HS-5 (cell line): ENCODE measurements at places on chromosomes 5 and 9.

DNA sequence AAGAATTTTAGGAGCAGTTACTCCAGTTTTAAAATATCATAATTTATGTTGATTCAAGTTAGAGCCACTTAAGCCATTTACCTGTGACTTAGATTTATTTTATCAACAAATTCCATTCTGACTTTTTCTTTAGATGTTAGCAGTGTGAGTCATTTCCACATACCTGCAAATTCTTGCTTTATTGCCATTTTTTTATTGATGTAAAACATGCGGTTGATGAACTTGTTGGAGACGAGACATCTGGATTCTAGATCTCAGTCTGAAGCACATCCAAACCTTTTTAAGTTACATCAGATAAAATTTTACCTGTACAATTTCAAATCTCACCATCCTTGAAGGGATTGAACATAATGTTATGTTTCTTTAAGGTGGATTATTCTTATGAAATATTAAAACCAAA is 240.9 kb downstream of the IRX1 start:
- DNase-seq, result no peak

DNA sequence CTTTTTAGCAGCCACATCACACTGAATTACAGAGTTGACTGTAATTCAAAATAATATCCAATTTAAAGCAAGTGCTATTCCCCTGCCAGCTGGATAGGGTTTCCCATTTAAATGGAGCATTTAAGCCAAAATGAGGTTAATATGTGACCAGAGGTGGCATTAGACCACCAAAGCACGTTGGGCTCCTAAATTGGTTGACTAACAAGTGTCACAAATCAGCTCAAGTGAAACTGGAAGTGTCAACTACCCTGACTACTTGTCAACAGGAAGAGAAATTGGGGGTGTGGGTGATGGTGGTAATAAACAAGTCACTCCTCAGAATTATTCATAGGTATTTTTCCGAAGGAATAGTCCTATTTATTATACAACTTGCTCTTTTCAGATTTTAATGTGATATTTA is 609.6 kb upstream of the TLE4 start:
- DNase-seq, result no peak

DNA sequence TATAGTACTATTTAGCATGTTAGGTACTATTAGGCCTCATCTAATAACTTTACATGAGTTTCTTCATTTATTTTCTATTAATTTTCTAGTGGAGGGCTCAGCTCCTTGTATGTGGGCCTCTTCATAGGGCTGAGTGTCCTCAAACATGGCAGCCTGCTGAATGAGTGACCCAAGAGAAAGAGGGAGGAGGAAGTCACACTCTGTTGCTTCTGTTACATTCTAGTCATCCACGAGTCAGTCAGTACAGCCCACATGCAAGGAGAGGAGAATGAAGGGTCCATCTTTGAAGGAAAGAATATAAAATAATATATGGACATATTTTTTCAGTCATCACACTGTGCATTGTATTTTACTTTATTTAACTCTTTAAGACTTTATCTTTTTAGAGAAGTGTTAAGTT is 66.6 kb upstream of the NR3C1 start:
- DNase-seq, result no peak

- DNase-seq, result no peak
Measured at GRCh38 chr5:151556806-151557205, 34.3 kb downstream of the FAT2 start.

GRCh38 chr5:159402311-159402710 is 72.0 kb upstream of the IL12B start:
- DNase-seq, result no peak

GRCh38 chr5:135193213-135194125 is 159.4 kb upstream of the PITX1 start:
- no peak for DNase-seq

DNA sequence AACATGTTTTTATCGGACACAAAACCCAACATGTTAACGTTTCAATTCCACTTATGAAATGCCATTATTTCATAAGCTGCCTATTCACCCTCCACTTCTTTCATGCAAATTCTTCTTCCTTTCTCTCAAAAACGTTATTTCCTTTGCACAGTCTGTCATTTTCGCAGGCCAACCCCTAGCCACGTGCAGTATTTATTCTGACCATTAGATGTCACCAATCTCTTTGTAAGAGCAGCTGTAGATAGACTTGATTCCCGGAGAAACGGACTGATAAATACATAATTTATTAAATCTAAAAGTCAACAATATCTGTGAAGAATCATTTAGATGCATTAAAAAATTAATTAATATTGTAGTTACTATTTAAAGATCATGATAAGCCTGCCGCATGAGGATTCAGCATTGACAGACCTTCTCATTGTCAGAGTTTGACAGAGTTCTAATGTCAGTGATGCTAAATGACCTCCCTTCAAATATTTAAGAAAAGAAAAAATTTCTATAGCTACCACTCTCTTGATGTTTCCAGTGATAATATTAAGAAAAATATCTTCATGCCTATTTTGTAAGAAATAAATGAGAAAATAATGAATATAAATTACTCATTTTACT is 933.6 kb downstream of the CDH12 start:
- DNase-seq, result peak; percentile 34

- DNase-seq, result no peak
Measured at GRCh38 chr5:57082441-57083067, 91.3 kb upstream of the GPBP1 start.

DNA sequence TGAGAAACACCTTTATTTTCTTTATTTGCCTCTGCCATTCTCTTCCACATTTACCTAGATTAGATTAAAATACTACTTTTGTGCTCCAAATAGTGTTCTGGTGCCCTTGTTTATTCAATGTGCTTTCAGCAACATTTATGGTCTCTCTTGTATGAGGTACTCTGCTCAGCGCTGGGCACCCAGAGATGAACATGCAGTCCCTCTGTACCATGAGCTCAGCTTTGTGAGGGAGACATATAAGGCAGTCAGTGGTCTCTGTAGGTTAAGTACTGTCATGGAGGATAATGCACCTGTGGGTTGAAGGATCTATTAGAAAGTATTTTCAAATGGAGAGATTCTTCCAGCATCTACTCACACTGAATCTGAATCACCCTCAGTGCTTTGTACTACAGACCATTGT is 176.5 kb downstream of the TAF11L14 start:
- DNase-seq, result no peak

GRCh38 chr9:136849960-136850865 is 1.0 kb downstream of the PHPT1 start:
- no peak for DNase-seq

- no peak for DNase-seq
Measured at GRCh38 chr9:79377339-79377855, 194.4 kb upstream of the TLE4 start.

- no peak for DNase-seq
Measured at GRCh38 chr5:6750142-6750840, 37.1 kb downstream of the TENT4A start.

- no peak for DNase-seq
Measured at GRCh38 chr5:44833249-44833648, 24.5 kb downstream of the MRPS30 start.

- DNase-seq, result no peak
Measured at GRCh38 chr9:33453286-33453860, 6.0 kb upstream of the AQP3 start.

DNA sequence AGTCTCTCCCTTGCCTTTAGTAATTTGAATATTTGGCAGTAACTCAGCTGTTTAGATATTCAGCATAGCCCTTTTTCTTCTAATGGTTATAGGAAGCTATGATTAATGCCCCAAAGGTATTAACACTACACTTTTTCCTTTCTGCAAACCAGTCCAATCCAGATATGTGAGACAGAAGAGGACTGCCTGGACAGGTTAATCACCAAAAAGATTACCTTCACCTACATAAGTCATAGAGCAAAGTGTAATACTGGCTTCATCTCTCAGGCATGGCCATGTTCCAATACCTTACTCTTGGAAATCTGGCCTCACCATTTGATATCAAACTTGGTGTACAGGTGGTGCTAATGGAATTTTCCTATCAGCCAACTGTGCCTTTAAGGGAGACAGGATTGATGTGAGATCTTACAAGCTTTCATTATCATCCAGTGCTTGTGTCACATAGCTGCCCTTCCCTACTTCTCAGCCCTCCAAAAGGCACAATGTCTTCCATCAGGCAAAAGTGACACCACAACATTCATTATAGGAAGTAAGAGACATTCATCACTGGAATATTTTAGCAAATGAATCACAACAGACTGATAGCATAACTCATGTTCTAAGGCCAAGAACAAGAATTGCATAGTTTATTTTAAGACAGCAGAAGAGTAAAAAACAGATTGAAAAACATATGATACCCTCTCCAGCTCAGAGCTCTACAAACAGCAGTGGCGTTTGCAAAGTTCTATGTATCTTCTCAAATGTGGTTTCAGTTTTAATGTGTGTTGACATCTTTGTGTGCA is 91.2 kb upstream of the PAM start:
- no peak for DNase-seq

GRCh38 chr5:107294669-107295068 is 376.1 kb downstream of the EFNA5 start:
- no peak for DNase-seq

DNA sequence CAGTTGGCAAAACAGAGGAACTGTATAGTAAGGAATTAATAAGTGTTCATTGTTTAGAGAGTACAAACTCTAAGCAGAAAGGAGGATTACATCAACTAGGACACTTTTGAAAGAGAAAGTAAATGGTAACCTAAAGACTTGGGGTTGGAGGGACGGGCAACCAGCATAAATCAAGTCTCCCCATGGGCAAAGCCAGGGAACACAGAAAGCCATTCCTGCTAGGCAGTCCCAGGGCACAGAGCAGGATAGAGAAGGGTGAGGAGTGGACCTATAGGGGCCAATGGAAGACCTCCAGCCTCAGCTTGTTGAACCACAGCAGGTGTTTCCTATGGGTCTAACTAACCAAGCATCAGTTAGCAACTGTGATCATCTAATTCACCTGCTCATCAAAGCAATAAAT is 9.2 kb upstream of the ERAP1 start:
- no peak for DNase-seq

- no peak for DNase-seq
Measured at GRCh38 chr9:99628849-99629620, 192.7 kb upstream of the NR4A3 start.

DNA sequence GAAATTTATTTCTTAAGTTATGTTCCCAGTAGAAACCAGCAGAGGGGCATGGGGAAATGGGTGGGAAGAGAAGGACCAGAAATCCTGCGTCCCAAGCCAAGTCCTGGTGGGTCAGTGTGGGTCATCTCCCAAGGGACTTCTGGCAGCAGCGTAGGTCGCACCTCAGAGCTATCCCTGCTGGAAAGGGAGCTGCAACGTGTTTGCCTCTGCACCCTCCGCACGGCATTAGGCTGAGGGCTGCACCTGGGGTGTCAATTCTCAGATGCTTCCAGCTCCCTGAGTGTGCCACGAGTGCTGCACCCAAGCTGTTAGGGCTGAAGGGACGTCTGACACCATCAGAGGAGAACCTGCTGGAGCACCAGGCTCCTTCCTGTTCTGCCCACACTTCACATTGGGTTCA is 182.8 kb downstream of the CACNA1B start:
- DNase-seq, result no peak

DNA sequence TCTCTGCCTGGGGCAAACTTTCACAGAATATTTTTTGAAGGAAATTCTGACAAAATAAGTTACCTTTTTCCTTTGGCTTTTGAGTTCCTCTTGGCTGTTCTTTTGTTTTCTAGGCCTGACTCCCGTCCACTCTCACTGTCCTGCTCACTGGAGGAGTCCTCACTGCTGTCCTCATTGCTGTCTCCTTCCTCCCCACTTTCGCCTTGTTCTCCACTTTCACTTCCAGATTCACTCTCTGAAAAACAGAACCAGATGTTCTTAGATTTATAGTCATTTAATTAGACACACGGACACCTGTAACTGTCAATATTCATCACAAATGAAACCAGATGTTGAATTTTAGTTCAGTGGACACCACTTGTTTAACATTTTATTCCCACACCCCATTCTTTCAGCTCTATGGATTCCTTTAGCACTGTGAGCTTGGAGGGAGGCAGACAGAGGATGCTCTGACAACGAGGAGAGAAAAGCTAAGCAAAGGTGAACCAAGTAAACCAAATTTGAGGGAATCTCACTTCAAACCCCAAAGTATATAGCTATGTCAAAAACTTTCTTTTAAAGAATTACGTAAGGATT is 180.7 kb downstream of the AP3B1 start:
- no peak for DNase-seq

DNA sequence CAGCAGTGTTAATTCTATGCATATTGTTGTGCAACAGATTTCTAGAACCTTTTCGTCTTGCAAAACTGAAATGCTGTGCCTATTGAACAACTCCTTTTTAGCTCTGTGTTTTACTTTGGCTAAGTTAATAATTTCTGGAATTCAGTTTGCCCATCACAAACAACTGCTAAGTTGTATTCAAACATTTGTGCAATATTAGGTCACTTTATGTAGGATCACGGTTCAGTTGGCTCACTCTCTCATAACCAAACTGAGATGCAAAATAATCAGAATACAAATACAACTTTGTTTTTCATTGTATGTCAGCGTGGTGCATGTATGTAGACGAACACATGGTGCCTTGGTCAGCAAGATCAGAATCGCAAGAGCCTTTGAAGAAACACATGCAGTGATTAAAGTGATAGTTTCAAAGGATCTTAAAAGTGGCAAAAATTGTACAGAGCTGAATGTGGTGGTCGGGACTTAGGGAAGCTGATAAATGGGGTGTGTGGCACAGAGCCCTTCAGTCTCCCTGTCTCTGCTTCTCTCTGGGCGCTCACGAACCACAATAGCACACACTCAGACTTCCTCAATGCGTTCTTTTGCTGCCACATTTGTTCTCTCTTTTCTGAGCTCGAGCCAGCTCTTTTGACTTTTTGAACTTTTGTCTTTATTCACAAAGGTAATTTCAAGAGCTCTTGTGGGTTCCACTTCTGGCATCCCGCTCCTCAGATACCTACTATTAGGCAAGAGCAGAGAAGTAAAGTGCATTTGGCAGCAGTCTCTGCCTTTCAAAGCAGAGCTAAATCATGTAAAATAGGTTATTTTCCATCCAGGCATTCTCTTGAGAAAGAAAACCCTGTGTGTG is 112.4 kb upstream of the CTSL start:
- no peak for DNase-seq

DNA sequence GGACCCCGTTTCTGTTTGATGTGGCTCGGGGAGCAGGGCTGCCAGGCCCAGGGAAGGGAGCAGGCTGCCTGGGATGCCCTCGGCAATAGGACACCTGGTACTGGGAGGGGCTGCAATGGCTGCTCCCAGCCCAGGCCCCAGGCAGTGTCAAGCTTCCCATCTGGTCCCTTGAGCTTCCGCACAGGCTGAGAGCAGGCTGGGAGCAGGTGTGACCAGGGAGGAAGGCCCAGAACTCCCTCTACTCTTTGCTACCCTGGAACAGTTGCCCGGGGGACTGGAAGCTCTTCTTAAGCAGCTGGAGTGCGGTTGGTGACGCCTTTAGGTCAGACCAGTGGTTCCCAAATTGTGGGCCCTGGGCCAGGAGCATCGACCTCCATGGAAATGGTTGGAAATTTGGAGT is 186.9 kb downstream of the GADD45G start:
- DNase-seq, result no peak
